A549 treated with Mapracorat at 1 μM for 4 hours (cell line): ENCODE measurements at places on chromosomes 2 and 18. TPM values are rescaled to one million over a fixed set of nuclear protein-coding genes. Genes with fewer than 3 reads are reported as not detected.

GNAL gene
- 5.0 to 7.8 TPM (median 6.0 TPM) in 5 replicates for total RNA-seq

ACVR1C gene
- total RNA-seq, result not detected in 5 replicates

HOXD1 gene
- total RNA-seq, result 0.06 to 0.19 TPM (median 0.17 TPM) in 5 replicates

CREG2 gene
- total RNA-seq, result 6.8 to 13.4 TPM (median 11.9 TPM) in 5 replicates

ARHGEF33 gene
- 0.02 to 0.03 TPM in 2 of 5 replicates, not detected in the others for total RNA-seq

LIMS4 gene
- total RNA-seq, result 0.12 to 0.75 TPM (median 0.57 TPM) in 5 replicates

OTOS gene
- not detected in 5 replicates for total RNA-seq

CHST10 gene
- 13.3 to 15.5 TPM (median 14.9 TPM) in 5 replicates for total RNA-seq

ALPP gene
- 5.1 to 7.2 TPM (median 6.8 TPM) in 5 replicates for total RNA-seq

UGT1A10 gene
- 0.06 TPM in 1 of 5 replicates, not detected in the others for total RNA-seq

PSMD1 gene
- 107 to 114 TPM (median 112 TPM) in 5 replicates for total RNA-seq

TMEM178A gene
- total RNA-seq, result 0.12 to 0.27 TPM (median 0.18 TPM) in 4 of 5 replicates, not detected in the other

LRP2 gene
- total RNA-seq, result 0.03 to 0.06 TPM in 2 of 5 replicates, not detected in the others

LRATD1 gene
- 0.05 to 0.08 TPM (median 0.07 TPM) in 4 of 5 replicates, not detected in the other for total RNA-seq

PIEZO2 gene
- total RNA-seq, result 0.47 to 1.0 TPM (median 0.80 TPM) in 5 replicates

SCYGR4 gene
- total RNA-seq, result not detected in 5 replicates

IAH1 gene
- 93.2 to 119 TPM (median 104 TPM) in 5 replicates for total RNA-seq

SH3RF3 gene
- total RNA-seq, result 0.46 to 0.61 TPM (median 0.52 TPM) in 5 replicates

UCN gene
- 0.30 to 2.8 TPM (median 1.4 TPM) in 5 replicates for total RNA-seq

CRYBA2 gene
- not detected in 5 replicates for total RNA-seq

NEURL3 gene
- 0.67 to 1.0 TPM (median 0.84 TPM) in 5 replicates for total RNA-seq

ANKRD29 gene
- 13.8 to 20.9 TPM (median 19.3 TPM) in 5 replicates for total RNA-seq

M1AP gene
- total RNA-seq, result not detected in 5 replicates

DSG1 gene
- not detected in 5 replicates for total RNA-seq

TSPYL6 gene
- total RNA-seq, result not detected in 5 replicates

PRKRA gene
- 28.3 to 35.8 TPM (median 30.9 TPM) in 5 replicates for total RNA-seq

PRSS56 gene
- 0.07 to 0.21 TPM (median 0.12 TPM) in 5 replicates for total RNA-seq

TMEM182 gene
- 2.9 to 6.7 TPM (median 3.6 TPM) in 5 replicates for total RNA-seq

REG1B gene
- total RNA-seq, result not detected in 5 replicates

CDH7 gene
- 0.05 TPM in 1 of 5 replicates, not detected in the others for total RNA-seq

TEX44 gene
- not detected in 5 replicates for total RNA-seq

DARS1 gene
- 48.4 to 58.9 TPM (median 58.6 TPM) in 5 replicates for total RNA-seq

STAT4 gene
- 3.0 to 4.5 TPM (median 4.1 TPM) in 5 replicates for total RNA-seq

GALNT1 gene
- total RNA-seq, result 55.7 to 77.2 TPM (median 74.1 TPM) in 5 replicates

ZNF512 gene
- total RNA-seq, result 14.5 to 18.6 TPM (median 16.5 TPM) in 5 replicates

MYO1B gene
- total RNA-seq, result 46.1 to 61.0 TPM (median 50.1 TPM) in 5 replicates

SOWAHC gene
- total RNA-seq, result 7.6 to 10.5 TPM (median 10.3 TPM) in 5 replicates
